ENCODE measurements at places on chromosomes 4 and X.

DNA sequence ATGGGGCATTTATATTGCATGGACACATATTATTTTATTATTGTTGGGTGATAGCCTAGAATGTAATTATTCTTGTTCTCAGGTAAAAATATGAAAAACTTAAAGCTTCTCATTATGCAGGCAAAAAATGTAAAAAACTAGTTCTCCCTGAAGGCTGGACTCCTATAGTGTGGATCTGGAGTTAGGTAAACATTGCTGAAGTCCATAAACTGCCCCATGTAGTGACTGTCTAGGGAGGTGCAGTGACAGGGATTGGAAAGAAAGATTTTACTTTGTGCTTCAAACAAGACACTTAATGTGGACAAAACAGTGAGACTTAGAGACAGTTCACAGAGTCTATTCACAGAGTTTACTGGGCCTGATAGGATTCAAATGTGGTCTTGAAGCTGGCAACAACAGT lies 17.0 kb downstream of the ADH6 start:
- no peak for DNase-seq

DNA sequence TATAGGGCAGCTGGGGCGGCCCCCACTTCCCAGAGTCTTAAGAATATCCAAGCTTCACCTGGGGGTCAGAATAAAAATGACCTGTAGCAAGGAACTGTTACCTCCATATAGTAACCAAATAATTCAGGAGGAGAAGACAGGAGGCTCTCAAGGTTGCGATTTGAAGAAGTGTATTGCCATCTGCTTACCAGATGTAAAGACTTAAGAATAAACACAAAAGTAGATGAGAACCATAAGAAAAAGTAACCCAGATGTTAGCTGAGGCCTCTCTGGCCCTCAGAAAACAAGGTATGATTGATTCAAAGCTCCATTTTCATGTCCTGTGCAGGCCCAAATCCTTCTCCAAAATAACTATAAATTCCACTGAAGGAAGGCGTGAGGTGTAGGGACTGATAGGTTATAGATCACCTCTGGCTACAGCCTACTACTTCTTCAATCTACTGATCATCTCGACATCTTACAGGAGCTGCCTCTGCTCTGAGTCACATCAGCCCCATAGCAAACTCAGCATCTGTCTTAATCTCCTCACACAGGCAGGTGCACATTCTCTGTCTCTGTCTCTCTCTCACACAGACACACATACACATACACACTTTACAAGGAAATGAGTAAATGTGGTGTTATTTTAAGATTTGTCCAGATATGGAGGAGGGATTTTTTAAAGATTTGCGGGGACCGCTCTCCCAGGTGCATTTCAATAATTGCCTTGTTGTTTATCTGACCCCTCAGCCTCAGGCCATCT lies 193.9 kb upstream of the EDNRA start:
- no peak for DNase-seq

GRCh38 chrX:150833454-150834056 lies 64.9 kb downstream of the CD99L2 start:
- DNase-seq = no peak

DNA sequence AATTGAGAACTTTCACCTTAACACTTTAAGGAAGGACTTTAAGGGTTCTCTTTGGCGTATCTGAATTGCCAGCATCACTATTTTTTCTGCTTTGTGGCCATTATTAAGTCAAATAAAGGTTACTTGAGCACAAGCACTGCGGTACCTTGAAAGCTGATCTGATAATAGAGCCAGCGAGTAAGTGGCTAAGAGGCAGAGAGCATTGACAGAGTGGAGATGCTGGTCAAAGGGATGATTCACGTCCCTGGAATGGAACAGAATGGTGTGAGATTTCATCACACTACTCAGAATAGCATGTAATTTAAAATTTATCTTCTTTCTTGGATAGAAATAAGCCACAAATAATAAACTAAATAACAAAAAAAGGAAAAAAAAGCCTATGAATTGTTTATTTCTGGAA lies 57.1 kb upstream of the NPFFR2 start:
- DNase-seq = no peak

DNA sequence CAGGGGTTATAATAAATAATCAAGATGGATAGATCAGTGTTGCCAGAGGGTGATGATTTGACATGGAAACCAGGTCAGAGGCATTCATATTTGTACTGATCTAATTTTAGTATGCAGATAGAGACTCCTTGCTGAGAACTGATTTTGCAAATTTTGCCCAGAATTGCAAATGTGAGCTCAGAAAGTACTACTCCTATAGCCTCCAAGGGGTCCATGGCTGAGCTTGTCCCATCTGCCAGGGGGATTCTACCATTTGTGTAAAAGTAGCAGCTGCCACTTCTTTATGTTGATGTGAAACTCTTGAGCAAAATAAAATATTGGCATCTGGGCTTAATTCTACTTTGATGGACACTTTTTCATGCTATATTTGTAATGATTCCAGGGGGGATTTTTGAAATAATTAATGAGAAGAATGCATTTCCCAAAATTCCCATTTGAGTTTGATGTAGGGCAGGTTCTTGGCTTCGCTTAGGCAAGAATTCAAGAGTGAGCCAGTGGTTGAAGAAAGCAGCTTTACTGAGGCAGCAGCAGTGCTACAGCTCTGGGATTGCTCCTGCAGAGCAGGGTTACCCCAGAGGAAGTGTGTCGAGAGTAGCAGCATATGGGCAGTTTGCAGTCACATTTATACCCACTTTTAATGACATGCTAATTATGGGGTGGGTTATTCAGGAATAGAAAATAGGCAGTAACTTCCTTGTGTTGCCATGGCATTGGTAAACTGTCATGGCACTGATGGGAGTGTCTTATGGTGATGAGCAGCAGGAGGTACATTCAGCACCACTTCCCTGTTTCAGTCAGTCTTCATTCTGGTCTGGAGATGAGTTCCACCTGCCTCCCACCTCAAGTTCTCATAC lies 38.7 kb upstream of the DCLK2 start:
- no peak for DNase-seq

- no peak for DNase-seq
These were observed 32.8 kb downstream of the KCNIP4 start for GRCh38 chr4:21915761-21916160.

GRCh38 chr4:124092101-124092500 lies 620.4 kb downstream of the ANKRD50 start:
- no peak for DNase-seq

DNA sequence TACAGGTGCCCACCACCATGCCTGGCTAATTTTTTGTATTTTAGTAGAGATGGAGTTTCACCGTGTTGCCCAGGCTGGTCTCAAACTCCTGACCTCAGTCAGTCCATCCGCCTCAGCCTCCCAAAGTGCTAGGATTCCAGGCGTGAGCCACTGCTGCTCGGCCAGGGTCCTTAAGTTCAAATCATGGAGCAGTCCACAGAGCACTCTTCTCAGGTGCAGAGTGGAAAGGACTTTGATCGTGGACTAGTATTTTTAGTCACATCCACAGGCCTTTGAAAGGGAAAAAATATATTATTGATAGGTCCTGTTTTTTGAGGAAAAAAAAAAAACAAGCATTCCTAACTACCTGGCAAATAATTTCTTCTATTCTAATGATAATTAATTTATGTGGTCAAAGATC lies 31.2 kb downstream of the GAB1 start:
- no peak for DNase-seq

- DNase-seq = no peak
These were observed 708.9 kb upstream of the HS3ST1 start for GRCh38 chr4:12137575-12137974.

DNA sequence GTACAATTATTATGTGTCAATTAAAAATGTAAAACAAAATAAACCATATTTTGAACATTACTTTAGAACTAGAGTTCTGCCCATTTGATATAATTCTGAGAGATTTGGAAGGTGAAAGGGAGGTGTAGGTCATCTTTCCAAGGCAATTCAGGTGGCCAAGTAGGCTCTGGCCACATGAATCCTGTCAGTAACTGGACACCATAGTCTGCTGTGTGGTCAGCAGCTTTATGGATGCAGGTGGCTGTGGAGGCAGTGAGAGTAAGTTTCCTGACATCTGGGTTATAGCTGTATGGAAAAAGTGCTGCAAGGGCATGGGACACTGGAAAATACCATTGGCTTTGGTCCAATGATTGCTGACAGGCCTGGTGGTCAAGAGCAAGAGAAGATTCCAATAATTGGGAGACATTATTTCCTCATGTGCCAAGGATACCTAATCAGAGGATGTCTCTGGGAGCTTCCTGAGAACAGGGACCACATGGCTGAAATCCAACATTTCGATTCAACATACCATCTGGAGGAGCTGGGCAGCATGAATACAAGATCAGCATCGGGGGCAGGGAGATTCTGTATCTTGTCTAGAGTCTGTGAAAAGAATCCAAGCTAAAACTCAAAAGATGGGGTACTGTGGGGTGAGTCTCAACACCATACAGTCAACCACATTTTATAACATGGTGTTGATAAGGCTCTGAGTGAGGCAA lies 523.1 kb downstream of the MID1IP1 start:
- no peak for DNase-seq

DNA sequence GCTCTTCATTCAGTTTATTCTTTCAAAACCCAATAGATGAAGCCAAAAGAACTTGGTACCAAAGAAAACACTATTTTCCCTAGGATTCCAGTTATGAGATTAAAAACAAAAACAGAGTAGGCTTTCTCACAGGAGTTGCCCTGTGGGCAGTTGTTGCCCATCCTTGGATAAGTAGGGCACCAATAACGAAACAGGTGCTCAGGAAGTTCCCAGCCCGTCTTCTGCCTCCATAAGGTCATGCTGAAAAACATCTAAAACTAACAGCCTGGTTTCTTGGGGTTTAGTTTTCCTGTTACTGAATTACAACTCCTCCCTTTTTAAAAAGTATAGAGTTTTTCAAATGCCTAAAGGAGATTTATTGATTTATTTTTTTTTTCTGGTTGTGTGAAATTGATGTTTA lies 14.7 kb downstream of the TSPAN5 start:
- no peak for DNase-seq

DNA sequence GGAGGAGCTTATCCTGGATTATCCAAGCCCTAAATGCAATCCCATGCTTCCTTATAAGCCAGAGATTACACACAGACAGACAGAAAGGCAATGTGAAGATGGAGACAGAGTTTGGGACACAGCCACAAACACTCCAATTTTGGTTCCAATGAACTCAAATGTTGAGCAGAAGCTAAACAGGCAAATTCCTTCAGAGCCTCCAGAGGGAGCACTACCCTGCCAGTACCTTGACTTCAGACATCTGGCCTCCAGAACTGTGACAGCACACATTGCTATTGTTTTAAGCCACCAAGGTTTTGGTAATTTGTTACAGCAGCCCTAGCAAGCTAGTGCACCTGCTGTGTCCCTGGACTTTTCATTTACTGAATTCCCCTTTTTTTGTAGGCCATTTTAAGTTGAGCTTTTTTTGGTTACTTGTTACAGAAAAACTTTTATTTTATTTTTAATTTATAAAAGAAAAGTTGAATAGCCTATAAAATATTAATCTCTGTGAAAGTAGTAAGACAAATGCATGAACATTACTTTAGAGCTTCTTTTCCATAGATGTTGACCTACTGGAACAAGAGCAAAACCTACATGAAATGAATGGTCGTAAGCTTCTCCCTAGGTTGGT lies 33.4 kb upstream of the SRD5A3 start:
- DNase-seq = no peak

DNA sequence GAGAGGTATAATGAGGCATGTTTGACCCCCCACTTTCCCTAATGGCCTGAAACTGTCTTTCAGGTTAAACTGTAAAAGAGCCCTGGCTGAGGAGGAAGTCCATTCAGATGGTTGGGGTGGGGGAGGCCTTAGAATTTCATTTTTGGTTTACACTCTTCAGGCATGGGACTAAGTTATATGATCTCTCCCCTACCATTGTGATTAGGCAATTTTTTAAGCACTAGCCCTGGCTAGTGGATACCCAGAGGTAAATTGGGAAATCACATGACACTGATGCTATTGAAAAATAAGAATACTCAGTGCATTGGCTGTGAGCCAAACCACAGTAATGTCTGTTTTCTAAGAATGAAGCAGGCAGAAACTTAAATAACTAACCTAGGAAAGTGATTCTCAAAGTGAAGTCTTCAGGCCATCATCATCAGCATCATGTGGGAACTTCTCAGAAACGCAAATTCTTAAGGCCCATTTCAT lies 149.7 kb downstream of the RRAGB start:
- DNase-seq = no peak

- DNase-seq = peak; percentile 26
These were observed 133.2 kb upstream of the ADAMTS3 start for GRCh38 chr4:72701987-72702819.

DNA sequence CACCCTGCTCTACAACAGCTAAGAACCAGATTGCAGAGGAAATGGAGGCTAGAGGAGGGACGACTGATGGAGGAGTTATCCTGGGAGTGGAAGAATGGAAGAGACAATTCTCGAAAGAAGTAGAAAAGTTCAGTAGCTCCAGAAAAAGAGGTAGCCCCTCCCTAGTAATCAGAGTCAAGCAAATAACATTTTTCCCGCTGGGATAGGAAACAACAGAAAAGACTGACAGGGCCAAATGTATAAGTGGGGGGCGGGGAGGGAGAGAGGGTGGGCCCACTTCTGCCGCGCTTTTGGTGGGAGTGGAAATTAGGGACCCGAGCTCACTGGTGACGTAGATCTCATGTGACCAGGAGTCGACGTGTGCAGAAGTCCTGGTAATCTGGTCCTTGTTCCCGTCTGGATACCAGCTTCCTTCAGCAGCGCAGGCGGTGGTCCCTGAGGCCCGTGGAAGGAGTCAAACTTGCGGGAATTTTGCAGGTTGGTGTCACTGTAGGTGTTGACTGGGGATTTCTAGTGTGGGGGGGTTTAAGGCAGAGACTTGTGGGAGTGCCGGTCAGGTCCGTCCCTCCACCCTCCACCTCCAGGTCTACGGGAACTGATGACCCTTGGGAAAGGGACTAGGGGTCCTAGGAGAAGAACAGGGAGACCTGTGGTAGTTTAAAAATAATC lies at the start of gene TCEAL9:
TSS of gene TCEAL9 (plus strand) at position 377 of the 669 bp plus-strand sequence. CDS start 1,179 bp downstream, outside the sequence.
- DNase-seq = no peak

DNA sequence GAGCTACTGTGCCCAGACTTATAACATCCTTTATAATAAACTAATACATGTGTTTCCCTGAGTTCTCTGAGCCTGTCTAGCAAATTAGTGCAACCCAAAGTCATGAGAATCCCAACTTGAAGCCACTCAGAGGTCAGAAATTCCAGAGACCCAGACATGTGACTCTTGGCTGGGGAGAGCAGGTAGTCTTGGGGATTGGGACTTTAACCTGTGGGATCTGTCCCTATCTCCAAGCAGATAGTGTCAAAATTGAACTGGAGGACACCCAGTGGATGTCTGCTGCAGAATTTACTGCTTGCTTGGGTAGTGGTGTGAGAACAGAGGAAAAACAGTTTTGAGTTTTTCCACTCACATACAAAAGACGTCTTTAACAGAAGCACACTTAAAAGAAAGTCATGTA lies 26.4 kb downstream of the ELOVL6 start:
- DNase-seq = no peak

GRCh38 chr4:185031611-185032010 lies 13.3 kb downstream of the HELT start:
- DNase-seq = no peak

DNA sequence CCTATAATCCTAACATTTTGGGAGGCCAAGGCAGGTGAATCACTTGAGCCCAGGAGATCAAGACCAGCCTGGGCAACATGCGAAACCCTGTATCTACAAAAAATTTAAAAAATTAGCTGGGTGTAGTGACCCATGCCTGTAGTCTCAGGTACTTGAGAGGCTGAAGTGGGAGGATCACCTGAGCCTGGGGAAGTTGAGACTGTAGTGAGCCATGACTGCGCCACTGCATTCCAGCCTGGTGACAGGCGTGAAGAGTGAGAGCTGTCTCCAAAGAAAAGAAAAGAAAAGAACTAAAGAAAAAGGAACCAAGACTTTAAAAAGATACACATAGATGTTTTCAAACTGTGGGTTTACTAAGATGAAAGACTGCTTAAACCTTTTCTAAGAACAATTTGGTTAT lies 129.0 kb downstream of the SPCS3 start:
- no peak for DNase-seq
